Iris pigment epithelial cell (primary cell): ENCODE measurements at places on chromosomes 5 and 9.

GRCh38 chr5:148120317-148120716 is 48.0 kb upstream of the SPINK14 start:
- no peak for DNase-seq

GRCh38 chr5:137279521-137280231 is 219.4 kb downstream of the SPOCK1 start:
- no peak for DNase-seq

DNA sequence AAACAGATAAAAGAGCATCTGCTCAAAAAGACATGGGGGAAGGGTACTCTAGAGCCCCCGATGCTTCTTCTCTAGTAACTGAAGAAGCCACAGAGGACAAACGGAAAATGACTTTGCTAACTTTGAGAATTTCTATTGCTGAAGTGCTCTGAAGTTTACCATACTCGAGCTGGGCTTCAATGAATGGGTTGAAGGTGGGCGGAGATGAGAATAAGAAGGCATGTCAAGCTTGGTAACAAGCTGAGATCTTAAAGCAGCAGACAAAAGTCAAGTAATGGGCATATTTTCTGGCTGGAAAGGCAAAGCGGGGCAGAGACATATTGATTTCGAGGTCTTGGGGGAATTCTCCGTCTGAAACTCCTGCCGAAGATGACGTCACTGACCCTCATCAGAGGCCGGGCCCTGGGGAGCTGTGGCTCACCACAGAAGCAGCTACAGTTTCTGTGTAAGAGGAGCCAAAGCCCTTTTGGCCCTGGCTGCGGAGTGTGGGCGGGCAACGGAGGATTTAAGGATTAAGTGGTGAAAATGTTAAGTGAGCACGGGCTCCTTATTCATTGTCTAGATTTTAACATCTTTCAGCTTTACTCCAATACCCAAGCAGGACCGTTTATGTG is 115.8 kb upstream of the SLIT3 start:
- peak; percentile 90 for DNase-seq

GRCh38 chr9:16368237-16369087 is 502.0 kb downstream of the BNC2 start:
- DNase-seq: peak; percentile 71
